ENCODE measurements at places on chromosomes 5 and 9.

DNA sequence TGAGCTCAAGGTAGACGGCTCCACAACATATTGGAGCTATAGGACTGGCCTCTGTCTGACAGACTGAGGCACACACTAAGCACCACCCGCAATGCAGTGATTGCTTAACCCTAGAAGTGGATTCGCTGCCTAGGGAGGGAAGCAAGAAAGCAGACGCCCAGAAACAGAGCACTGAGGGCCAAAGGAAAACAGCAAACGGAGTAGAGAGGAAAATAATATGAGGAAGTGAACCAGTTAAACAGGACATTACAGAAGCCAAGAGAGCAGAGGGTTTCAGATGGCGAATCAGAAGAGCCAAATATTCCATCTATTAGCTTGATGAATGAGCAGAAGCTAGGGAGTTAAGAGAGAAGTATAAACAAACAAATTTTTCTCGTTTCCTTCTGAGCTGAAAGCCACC lies 139.2 kb upstream of the LHFPL2 start:
- DNase-seq: no peak

DNA sequence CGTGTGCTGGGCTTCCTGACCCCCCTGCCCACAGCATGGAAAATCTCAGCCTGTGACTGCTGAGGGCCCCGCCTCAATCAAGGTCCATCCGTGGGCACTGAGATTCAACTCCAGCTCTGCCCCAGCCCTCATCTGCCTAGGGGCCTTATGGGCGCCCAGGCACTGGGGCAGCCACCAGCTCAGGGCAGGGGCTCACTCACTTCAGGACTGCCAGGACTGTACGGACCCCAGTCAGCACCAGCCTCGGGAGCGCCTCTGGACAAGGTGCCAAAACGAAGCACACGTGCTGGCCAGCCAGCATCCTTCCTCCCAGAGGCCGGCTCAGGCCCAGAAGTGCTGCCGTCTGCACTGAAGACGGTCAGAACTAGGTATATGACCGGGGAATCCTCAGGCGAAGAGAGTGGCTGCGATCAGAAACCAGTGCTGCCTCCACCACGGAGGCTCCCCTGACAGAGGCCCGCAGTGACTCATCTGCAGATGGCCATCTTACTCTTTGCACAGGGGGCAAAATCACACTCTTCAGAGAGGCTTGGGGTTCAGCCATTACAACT lies 19.6 kb downstream of the CLPTM1L start:
- no peak for DNase-seq

GRCh38 chr9:2291980-2292704 lies 277.0 kb downstream of the SMARCA2 start:
- DNase-seq: peak; percentile 85

- no peak for DNase-seq
Measured at GRCh38 chr9:76441551-76442322, 17.2 kb upstream of the GCNT1 start.

DNA sequence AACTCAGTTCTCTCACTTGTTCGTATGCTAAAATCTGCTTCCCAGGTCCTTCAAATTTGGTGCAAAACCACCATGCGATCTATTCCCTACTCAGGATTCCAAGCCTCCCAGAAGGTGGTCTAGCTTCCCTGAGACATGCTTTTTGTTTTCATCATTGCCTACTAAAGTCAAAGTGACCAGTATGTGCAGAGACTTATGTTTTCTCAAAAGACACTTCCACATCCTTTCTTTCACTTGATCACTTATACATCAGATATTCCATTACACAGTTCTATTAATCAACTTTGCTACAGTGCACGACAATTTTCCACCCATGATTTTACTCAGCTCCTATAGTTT lies 242.1 kb downstream of the PAPPA start:
- DNase-seq: no peak

GRCh38 chr9:14447103-14447502 lies 133.2 kb upstream of the NFIB start:
- DNase-seq: no peak

- DNase-seq: no peak
Measured at GRCh38 chr9:26313108-26313507, 579.5 kb downstream of the CAAP1 start.

DNA sequence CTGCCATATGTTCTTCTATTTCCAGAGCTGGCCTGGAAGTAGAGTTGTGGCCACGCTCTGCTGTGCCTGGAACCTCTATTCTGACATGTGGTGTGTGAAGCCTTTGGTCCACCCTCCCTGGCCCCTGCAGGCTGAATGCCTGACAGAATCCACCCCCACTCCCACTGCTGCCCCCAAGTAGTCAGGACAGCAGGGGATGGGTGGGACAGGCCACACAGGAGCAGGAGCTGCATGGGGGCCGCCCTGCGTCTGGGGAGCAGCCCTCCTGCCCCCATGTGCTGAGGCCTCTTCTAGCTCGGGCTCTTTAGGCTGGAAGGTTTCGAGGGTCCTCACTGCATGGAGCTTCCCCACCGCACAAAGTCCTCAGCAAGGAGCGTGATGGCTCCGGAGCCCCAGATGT lies 32.6 kb upstream of the IRX4 start:
- DNase-seq: no peak

- no peak for DNase-seq
Measured at GRCh38 chr5:75534734-75535133, 23.0 kb downstream of the POLK start.

GRCh38 chr5:143135832-143136551 lies 267.5 kb downstream of the NR3C1 start:
- no peak for DNase-seq

DNA sequence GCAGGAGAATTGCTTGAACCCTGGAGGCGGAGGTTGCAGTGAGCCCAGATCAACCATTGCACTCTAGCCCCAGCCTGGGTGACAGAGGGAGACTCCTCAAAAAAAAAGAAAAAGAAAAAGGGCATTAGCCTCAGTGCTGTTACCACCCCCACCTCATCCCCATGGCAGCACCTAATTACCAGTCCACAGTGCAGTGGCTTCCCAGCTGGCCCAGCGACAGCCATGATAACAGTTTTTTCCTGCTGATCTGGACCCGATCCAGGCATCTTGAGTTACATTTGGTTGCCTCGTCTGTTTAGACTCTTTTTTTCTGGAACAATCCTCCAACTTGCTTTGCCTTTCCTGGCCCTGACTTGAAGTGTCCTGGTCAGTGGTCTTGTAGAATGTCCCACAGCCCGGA lies 24.4 kb downstream of the NCS1 start:
- peak; percentile 88 for DNase-seq

- DNase-seq: no peak
Measured at GRCh38 chr5:107028938-107029337, 641.8 kb downstream of the EFNA5 start.

DNA sequence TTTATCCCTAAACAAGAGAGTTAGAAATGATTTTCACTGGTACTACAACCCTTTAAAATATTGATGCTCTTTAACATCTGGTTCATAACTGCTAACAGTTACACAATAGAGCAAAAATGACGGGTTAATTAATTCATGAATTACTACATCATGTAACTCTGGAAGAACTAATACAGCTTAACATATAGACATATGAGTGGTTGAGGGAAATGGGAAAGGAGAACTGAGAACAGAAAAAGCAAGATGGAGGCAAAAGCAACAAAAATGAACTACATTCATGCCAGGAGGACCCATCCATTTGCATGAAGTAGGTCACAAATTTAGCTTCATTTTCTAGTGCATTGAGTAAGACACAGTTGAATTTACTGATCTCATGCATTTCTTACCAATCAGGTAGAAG lies 61.8 kb downstream of the C9 start:
- no peak for DNase-seq

GRCh38 chr5:73694089-73694488 lies 68.1 kb downstream of the ARHGEF28 start:
- no peak for DNase-seq

GRCh38 chr9:120925535-120926396 lies 830 bp downstream of the TRAF1 start:
- no peak for DNase-seq

- DNase-seq: no peak
Measured at GRCh38 chr5:43589310-43589709, 13.7 kb upstream of the NNT start.

GRCh38 chr5:15703901-15704300 lies 203.9 kb downstream of the FBXL7 start:
- no peak for DNase-seq

GRCh38 chr9:126621919-126622735 lies 8.4 kb downstream of the LMX1B start:
- no peak for DNase-seq

DNA sequence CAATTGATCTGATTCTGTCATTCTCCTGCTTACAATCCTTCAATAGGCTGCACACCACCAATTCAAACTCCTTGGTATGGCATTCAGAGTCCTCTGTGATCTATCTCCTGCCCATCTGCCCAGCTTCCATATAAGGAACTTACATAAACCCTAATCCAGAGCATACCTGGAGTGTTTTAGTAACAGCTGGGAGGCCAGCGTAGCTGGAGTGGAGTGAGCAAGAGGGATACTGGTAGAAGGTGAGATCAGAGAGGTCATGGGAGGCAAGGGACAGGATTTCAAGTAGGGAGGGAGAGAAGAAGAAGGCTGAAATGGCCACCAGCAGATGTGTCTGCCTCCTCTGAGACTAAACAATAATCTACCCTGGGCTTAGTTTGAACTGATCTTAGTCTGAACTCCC lies 288.5 kb downstream of the MEF2C start:
- DNase-seq: no peak

DNA sequence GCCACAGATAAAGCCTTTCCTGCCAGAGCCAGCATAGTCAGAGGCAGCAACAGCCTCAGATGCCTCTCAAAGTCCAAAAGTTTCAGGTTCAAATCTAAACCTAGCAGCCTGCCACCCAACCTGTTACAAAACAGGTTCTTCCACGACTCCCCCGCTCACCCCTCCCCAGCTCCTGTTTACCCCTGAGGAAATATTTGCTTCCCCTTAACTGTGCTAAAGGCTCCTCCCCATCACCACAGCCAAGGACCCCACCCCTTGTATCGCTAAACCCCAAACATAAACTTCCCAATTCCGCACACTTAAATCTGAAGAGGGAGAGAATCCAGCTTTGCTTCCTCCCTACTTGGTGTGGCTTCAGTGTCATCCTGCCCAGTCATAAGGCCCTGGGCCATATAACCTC lies 15.4 kb upstream of the VDAC1 start:
- DNase-seq: no peak

Data from NCI-H1092 (cell line).